ENCODE measurements at places on chromosomes 7 and 10.

GRCh38 chr10:33155720-33156638 lies 178.5 kb downstream of the NRP1 start:
- DNase-seq: peak; percentile 86

DNA sequence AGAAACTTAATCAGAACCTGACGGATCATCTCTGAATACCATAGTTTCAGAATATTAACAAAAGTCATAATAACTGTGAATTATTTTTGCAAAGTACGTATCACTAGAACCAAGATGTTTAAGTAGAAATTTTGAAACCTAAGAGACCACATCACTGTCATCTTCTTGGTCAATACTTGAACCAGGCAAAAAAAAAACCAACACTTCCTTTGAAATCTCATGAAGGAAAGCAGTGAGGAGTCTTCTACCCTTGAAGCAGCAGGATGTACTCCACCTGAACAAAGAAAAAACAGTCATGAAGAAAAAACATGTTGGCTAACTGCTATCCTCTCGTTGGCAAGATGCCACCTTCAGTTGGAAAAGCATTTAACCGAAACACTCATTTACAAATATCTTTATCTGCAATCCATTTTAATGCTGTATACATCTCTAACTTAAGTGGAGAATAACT lies 82.4 kb downstream of the SRPK2 start:
- peak; percentile 35 for DNase-seq

GRCh38 chr7:98088109-98088508 lies 18.6 kb upstream of the LMTK2 start:
- no peak for DNase-seq

DNA sequence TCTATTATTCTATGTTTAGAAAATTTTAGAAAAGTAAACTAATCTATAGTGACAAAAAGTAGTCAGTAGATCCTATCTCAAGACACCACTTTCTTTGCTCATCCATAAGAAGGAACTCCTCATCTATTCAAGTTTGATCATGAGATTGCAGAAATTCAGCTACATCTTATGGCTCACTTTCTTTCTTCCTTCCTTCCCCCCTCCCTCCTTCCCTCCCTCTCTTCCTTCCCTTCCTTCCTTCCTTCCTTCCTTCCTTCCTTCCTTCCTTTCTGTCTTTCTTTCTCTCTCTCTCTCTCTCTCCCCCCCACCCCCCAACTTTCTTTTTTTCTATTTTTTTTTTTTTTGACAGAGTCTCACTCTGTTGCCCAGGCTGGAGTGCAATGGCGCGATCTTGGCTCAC lies 35.3 kb upstream of the SRPK2 start:
- no peak for DNase-seq

DNA sequence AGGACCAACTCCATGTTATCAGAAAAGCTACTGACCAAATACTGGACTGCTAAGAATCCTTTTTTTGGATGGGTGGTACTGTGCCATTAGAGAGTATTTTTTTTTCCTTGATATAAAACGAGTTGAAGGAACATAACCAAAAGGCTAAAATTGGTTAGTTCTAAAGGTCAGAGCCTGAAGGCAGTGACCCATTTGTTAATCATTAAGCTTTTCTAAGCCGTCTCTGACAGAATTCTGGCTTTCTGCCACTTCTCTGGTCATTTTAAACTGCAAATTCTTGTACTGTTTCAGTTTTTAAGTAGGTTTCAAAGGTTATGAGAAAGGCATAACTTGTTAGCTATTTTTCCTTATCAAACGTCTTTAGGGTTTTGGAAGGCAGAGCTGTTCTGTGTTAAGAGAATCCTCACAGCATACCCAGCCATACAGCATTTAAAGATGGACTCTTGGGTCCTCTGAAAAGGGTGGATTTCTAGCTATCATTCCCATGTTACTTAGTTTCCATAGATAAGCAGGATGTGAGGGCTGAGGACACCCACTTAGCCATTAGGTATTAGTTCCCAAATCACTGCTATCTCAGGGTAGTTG lies 196.8 kb downstream of the RNLS start:
- peak; percentile 36 for DNase-seq

DNA sequence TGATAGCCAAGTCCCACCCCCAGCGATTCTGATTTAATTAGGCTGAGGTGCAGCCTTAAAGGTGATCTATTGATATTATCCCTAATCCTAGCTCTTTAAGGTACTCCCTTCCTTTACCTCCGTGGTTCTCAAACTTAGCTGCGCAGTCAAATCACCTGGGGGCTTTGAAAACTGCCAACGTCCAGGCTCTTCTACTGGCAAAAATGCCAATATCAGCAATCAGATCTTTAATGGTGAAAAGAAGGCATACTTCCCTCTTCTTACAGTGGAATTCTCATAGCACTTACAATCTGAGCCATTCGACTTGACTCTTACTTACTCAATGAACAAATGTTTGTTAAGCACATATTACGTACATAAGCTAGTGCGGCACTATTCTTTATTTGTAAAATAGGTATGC lies 704 bp upstream of the SLC35B4 start:
- no peak for DNase-seq

- no peak for DNase-seq
Measured at GRCh38 chr7:35825974-35826373, 25.1 kb downstream of the SEPTIN7 start.

DNA sequence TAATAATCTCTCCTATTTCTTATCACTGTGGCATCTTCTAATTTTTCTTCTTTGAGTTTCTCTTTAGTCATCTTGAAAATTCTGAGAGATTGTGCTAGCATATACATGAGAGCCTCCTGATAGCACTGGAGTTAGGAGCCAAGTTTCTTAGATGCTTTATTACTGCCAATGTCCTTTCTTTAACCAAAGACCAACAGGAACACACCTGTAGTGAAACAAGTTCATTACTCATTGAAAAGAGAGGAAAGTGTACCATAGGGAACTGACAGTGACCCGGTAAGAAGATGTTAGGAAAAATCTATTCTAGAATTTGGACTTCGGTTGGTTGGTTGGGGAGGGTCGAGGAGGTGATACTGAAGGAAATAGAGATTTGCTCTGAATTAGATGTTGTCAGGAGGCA lies 27.1 kb upstream of the CD36 start:
- peak; percentile 31 for DNase-seq

GRCh38 chr7:116575853-116576252 lies 51.0 kb downstream of the CAV1 start:
- no peak for DNase-seq

- no peak for DNase-seq
Measured at GRCh38 chr7:134829380-134829986, 50.0 kb downstream of the CALD1 start.

- DNase-seq: no peak
Measured at GRCh38 chr10:125441151-125441550, 241.8 kb downstream of the TEX36 start.

GRCh38 chr7:127954357-127954748 lies 76.9 kb downstream of the LRRC4 start:
- no peak for DNase-seq

GRCh38 chr7:861222-861621 lies 15.1 kb upstream of the GET4 start:
- no peak for DNase-seq

GRCh38 chr7:110839866-110840265 lies 251.1 kb upstream of the LRRN3 start:
- peak; percentile 85 for DNase-seq

DNA sequence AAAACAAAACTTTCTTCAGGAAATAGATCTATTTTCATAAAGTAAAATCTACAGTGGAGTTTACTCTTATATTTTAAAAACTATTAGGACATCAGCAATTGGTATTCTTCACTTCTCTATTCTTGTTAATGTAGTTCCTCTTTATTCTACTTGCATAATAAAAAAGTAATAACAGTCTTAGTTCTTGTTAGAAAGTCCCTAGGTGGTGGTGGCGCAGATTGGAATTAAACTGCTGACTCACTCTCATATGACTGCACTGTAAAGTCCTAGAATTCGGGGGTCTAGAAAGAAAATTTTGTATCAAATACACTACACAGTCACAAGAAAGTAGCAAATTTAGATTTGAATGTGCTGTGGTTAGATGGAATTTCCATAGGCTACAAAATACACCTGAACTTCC lies 44.6 kb upstream of the TES start:
- DNase-seq: no peak

GRCh38 chr7:24024276-24025068 lies 259.5 kb upstream of the NPY start:
- DNase-seq: peak; percentile 3

DNA sequence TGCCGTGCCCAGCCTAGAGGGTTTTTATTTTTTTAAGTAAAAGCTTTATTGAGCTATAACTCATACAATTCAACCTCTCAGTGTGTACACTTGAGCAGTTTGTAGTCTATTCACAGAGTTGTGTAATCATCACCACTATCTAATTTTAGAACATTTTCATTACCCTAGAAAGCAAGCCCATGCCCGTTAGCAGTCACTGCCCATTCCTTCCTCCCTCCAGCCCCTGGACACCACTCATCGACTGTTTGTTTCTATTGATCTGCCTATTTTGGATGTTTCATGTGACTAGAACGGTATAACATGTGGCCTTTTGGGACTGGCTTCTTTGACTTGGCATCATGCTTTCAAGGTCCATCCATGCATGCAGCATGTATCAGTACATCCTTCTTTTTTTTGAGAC lies 25.7 kb upstream of the SEC61A2 start:
- no peak for DNase-seq

DNA sequence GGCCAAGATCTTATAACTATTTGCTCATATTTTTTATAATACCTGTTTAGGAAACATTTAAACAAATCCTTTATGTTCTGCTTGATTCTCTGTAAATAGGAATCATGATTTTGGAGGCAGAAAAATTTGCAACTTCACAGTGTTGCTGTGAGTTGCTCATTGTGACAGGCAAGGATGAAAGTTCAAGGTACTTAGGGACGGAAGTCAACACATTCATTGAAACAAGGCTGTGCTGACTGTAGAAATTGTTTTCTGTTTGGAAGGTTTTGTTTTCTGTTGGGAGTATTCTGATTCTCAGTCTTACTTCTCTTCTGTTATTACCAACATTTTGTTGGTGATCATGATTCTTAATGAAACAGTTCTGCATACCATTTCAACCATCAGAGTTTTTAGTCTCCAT lies 54.9 kb downstream of the FANK1 start:
- no peak for DNase-seq

DNA sequence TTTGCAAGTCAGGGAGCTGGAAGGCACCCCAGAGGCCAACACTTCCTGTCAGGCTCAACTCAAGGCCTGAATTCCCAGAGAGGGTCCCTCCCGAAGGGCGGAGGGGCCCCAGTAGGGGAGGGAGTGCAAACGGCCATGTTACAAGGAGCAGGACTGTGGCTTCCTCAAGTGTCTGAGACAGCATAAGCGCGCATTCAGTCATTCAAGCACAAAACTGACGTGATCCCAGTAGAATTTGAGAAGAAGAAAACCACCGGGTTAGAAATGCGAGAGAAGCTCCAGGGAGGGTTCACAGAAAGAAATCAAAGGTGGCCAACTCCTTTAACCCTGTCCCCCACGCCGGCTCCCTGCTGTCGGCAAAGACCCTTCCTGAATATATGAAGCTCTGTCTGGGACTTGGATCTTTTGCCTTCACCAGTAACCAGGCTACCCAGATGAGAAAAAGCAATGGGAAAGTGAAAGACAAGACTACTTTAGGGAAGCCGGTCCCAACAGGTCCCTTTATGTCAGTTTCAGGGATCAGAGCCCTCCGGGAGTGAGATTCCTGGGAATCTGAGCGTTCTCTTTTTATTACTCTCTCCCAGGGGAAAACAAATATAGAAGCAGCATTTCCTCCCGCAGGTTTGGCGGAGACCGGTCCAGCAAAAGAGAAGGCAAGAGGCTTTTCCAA lies 1.3 kb downstream of the AFAP1L2 start:
- DNase-seq: no peak
